ENCODE measurements at places on chromosomes 3 and 15.
A peak's percentile ranks its signal among the peaks of the same experiment; 100 is the strongest.

DNA sequence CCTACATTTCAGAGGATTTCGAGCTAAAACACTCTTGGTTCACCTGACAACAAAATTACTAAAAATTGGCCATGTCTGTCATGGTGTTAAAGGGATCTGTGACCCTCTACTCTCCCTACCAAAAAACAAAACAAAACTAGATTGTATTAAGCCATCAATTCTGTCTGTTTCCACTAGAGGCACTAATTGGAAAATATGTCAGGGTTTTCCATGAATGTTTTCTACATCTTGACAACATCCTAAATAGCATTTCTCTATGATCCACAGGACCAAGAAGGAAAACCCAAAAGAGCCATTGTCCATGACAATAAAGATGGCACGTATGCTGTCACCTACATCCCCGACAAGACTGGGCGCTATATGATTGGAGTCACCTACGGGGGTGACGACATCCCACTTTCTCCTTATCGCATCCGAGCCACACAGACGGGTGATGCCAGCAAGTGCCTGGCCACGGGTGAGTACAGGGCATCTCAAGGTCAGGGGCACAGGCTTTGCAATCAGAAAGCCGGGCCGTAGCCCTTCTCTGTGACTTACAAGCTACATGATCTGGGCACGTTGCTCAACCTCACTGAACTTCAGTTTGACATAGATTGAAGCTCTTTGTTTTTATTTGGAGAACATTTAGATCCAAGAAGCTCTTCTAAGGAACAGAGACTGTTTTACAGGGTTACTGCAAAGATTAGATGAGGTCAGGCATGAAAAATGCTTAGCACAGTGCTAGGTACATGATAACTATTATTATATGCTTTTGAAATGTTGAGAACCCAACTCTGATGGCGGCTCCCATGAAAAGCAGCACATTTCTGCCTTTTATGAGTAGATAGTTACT is 74.8 kb downstream of the DNASE1L3 start:
- DNase-seq, result no peak

DNA sequence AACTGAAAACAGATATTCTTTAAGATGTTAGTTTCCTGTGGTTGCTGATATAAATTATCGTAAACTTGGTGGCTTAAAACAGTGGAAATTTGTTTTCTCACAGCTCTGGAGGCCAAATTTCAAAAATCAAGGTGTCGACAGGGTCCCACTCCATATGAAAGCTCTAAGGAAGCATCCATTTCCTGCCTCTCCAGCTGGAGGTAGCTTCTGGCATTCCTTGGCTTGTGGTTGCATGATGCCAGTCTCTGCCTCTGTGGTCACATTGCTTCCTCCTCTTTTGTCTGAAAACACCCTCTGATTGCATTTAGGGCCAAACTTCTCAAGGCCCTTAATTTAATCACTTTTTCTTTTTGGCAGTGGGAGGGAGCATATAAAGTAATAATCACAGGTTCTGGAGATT is 96.8 kb downstream of the PPM1L start:
- no peak for DNase-seq

DNA sequence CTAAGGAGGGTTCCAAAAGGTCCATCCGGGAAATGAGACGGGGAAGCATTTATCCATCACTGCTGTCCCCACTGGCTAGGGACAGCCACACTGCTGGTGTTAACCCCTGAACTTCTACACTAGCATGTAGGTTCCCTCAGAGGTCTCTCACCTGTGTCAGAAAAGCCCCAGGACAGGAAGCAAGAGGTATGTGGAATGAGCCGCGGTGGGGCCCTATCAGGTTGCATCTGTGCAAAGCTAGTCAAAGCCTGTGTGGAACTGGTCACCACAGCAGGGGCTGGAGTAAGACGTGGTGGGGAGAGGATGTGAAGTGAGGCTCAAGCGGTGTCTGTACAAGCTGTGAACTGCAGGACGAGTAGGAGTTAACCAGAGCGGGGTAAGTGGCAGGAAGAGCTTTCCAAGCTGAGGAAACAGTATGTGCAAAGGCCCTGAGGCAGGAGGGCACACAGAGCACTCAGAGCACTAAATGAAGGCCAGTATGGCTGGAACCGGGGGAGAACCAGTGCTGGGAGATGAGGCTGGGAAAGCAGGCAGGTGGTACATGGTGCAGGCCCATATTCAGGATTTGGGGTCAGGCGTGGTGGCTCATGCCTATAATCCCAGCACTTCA is 57.8 kb downstream of the MEGF11 start:
- no peak for DNase-seq

- no peak for DNase-seq
Measured at GRCh38 chr3:132145833-132146232, 111.0 kb upstream of the CPNE4 start.

DNA sequence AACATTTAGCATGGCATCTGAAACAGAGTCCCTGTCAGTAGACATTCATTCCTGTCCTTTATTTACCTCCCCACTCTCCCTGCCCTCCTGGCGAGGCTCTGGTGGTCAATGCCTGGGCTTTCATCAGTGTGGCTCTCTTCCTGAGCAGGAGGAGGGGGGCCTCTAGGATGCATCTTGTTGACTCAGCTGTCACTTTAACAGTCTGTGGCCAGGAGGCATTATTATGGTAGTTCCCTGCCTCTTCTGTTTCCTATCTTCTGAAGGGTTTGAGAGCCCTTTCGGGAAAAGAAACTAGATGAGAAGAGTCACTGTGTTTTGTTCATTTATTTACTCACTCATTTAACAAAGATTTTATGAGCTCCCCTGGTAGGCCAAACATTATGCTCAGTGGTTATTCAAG is 2.4 kb upstream of the PPP1R14D start:
- no peak for DNase-seq

- DNase-seq, result no peak
Measured at GRCh38 chr3:141305436-141305835, 62.9 kb upstream of the ZBTB38 start.

- no peak for DNase-seq
Measured at GRCh38 chr3:64809086-64809485, 121.3 kb upstream of the ADAMTS9 start.

DNA sequence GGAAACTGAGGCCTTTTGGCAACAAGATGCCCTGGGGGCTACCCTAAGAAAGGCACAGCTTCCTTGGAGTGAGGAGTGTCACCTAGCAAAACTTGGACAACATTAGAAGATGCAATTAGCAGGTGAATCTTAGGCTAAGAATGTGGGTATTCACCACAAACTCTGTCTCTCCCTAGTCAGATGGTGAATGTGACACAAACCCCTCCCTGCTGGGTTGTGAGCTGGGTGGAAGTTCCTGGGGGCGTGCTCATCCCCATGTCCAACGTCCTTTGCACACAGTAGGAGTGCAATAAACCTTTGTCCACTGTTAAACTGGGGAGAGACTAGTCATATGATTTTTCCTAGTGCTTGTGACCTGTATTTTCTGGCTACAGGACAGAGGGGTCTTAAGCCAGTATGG is 67.1 kb upstream of the SH3GL3 start:
- DNase-seq, result no peak

DNA sequence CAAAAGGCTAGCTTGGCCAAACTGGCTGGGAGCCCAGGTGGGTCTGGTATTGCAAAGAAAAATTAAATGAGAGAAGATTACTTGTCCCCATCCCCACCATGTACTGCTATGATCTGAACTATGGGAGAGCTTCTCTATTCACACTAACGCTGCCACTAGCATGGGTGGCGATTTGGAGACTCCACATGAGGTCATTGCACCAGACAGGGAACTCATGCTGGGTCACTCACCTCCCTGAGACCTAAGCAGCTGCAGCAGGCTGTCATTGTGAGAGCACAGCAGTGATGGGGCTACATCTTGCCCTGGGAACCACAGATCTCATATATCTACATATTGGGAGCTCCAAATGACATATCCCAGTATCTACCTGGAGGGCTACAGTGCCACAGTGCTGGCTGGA is 36.3 kb upstream of the NECTIN3 start:
- DNase-seq, result no peak

GRCh38 chr3:172159962-172160538 is 120.7 kb downstream of the FNDC3B start:
- no peak for DNase-seq

DNA sequence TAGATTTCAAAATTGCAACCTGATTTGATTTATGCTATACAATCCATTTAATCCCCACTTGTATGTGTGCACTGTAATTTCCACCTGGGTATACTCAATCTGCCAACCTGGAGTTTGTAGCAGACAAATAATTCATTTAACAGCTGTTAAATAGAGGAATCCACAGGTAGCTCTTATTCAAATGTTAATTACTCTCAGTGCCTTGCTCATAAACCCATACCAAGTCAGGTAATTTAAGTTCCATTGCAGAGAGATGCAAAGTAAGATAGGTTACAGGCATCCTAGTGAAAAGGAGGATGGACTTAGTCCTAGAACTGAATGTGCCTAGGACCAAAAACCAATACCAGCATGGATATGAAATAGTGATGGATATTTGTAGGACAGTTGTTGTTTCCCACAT is 674.2 kb downstream of the TBL1XR1 start:
- no peak for DNase-seq

- peak; percentile 15 for DNase-seq
Measured at GRCh38 chr3:42014921-42015533, 53.1 kb upstream of the ULK4 start.

DNA sequence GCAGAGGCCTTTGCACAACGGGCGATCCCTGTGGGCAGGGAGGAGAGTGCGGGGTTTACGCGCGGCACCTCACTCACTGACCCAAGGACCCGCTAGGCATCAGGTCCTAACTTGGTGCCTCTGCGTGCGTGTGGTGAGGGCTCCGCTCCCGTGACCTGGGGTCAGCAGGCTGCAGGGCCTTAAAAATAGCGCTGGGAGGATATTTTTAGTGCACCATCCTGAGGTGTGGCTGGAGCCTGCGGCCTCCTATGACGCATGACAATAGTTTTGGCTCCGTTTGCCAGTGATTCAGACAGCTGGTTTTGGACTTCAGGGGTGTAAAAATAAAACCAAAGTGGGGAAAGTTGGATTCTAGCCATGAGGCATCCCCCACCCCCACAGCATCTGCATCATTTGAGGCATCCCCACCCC is 139.0 kb downstream of the FAM43A start:
- no peak for DNase-seq

- no peak for DNase-seq
Measured at GRCh38 chr3:178480795-178481194, 55.4 kb upstream of the KCNMB2 start.

DNA sequence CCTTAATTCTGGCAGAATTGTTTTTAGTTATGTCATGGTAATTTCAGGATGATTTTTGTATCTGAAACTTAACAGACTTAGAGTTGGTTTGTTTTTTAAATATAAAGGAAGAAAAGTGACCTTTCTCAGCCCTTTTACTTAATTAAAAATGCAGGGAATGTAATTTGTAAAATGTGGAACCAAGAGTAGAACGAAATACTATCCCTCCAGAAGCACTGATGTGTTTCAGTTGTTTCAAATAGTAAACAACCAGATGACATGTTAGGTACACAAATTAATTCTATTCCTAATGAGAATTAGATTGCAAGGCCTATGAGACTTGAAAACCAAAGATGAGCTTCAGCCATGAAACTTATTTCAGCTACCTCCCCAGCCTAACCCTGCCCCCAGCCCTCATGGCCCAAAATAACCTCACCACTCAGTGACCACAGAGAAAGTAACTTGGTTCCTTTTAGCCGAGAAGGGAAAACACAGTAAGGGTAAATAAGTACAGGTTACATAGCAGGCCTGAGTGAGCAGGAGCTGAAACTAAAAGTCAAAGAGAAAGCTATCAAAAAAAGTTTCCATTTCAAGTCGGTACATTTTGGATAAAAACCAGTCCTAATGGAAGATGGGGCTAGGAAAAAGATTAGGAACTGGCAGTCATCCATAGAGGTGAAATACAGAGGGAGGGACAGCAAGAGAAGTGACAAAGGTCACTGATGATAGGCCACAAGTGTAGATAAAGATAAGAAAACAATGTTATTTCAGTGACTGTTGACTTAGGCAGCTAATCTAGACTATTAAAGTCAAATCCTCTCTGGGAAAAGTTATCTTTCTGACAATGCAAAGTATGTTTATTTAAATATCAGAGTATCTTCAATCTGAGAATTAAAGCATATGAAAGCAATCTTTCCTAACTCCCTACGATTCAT is 23.2 kb downstream of the SENP8 start:
- DNase-seq, result no peak

DNA sequence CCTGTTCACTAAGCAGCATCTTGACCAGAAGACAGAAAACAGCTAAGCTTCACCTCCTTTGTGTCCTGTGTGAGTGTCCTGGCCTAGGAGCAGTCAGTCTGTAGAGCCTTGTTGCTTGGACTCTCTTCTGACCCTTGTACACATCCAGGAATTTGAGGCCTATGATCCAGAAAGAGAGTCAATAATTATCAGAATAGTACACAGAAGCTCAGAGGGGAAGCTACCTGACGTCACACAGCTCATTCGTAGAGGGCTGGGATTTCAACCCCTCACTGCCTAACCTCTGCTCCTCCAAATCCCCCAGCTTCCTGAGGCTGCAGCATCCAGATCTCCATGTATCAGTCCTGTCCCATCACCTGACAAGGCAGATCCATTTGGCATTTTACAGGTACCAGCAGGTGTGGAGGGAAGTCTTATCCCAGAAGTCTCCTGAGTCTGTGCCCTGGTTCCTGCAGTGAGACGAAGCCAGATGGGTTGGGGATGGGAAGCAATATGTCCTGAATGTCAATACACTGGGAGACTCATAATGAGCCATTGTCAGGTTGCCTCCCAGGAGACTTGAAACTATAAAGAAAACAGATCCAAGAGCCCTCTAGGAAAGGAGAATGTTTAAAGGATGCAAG is 203.1 kb downstream of the MINAR1 start:
- DNase-seq, result no peak

- DNase-seq, result peak; percentile 81
Measured at GRCh38 chr15:42581272-42581730, 5.9 kb downstream of the STARD9 start.

GRCh38 chr3:13595485-13595884 is 46.6 kb downstream of the FBLN2 start:
- DNase-seq, result no peak

GRCh38 chr3:113243846-113244245 is 32.5 kb downstream of the BOC start:
- DNase-seq, result no peak

DNA sequence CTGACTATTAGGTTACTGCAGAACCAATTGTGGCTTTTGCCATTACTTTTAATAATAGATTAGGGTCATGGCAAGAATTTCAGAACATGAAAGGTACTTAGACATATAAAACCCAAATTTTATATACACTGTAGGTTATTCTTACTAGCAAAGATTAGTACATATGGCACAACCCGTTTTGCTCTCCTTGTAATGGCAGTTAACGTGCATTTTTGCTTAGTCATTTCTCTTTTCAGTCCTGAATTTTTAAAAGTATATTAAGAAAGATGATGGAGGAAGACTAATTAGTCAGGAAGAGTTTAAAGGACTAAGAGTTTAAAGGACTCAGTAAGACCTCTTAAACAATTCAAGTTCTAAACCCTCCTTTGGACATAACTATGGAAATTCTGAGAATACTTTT is 114.0 kb downstream of the PEAK1 start:
- no peak for DNase-seq

GRCh38 chr3:168260859-168261258 is 165.1 kb upstream of the GOLIM4 start:
- DNase-seq, result no peak
